ENCODE measurements at places on chromosomes 3 and 15.

DNA sequence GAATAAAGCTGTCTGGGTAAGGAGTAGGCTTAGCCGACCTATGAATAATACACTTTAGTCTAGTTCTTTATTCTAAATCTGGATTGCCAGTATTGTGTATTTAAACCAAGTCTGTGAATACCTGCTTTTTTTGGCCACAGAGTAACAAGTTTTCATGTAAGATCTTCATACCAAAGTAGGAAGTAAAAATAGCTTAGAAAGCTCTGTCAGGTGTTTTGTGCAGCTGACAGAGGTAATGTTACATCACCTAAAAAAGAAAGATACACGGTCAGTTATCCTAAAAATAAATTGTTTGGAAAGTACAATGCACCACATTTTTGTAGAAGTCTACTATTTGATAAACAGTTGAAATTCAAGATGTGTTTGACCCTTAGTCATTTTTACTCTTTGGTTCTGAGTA, 16.5 kb downstream of the CALML4 start:
- DNase-seq: no peak

DNA sequence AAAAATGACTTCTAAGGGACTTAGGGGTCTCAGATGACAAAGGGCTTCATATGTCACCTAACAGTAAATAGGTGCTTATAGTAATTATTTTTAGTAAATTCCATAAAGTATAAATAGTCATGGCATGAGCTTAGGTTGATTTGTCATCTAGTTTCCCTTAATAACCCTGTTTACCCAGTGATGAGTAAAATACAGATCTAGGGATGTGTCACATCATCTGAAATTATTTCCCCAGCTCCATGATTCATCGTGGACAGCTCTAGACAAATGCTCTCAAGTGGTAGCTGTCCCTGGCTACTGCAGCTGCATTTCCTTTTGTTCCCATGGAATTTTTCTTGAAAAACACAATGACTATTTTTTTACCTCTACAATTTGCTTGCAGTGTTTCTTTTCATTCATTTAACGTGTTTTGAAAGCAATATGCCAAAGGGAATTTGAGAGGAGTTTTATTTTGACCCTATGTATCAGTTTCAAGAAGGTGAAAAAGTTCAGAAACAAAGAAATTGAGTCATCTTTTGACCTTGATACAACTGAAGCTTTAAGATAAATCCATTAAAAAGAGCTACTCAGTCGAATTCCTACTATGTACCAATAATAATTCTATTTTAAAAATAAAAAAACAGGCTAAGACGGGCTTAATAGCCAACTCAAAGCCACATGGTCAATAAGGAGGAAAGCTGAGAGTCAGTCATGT, 241.6 kb downstream of the KCNMB2 start:
- no peak for DNase-seq

GRCh38 chr3:154642145-154642544, 212.2 kb upstream of the GPR149 start:
- DNase-seq: no peak

- DNase-seq: no peak
These were observed 13.2 kb downstream of the USP13 start for GRCh38 chr3:179666030-179666429.

- DNase-seq: no peak
These were observed 44.2 kb upstream of the IGDCC4 start for GRCh38 chr15:65466901-65467300.

GRCh38 chr3:62761711-62762110, 113.5 kb downstream of the CADPS start:
- DNase-seq: no peak

DNA sequence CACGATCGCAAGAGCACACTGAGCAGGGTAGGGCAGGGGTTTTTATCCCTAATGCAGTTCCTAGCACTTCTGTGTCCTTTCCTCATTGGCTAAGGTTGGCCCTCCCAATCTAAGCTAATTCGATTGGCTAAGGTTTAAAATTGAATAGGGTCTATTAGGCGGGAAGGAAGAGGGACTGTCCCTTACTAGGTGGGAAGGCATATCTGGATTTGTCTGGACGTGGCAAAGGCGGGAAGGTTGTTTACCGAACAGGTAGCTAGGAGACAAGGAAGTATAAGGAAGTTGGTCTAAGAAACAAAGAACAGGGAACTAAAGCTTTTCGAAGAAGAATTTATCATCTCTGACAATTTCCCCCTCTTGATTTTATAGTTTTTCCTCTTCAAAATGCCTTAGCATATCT, 24.8 kb upstream of the ATG7 start:
- no peak for DNase-seq

GRCh38 chr3:145079436-145079835, 1081.5 kb downstream of the PLOD2 start:
- no peak for DNase-seq

DNA sequence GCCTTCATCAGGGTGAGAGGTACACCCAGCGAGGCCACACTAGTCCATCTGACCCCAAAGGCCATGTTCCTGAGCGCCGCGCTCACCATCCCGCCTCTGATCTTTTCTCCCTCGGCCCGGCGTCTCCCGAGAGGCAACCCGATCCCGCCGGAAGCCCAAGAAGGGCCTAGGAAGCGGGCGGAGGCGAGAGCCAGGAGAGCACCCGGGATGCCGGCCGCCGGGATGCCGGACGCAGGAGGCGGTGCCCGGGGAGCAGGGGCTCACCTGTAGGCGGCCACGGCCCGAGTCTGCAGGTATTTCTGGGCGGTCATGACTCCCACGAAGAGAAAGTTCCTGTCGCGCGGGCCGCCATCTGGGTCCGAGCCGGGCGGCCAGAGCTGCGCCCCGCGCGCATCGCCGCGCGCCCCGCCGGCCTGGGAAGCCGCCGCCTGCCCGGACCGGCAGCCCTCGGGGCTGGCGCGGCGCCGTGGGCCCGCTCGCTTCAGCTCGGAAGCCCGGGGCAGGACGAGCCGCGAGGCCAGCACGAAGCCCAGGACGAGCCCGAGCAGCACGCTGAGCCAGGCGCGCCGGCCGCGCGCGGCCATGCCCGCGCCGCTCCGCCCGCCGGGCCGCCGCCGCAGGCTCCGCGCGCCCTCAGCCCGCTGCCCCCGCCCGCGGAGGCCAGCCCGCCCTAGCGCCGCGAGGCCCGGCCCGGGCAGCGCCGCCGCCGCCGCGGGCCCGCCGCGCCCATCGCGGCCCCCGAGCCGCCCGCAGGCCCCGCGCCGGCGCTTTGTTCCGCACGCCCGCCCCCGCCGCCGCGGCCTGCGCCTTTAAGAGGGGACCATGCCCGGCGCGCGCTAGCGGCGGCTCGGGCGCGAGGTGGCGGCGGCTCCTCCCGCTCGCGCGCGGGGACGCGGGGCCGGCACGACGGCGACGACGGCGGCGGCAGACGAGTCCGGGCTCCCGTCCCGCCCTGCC, 697 bp downstream of the CHSY1 start:
- no peak for DNase-seq

GRCh38 chr3:24006-24405, 172.6 kb upstream of the CHL1 start:
- DNase-seq: no peak

GRCh38 chr3:152688313-152688712, 146.6 kb upstream of the P2RY1 start:
- DNase-seq: no peak

DNA sequence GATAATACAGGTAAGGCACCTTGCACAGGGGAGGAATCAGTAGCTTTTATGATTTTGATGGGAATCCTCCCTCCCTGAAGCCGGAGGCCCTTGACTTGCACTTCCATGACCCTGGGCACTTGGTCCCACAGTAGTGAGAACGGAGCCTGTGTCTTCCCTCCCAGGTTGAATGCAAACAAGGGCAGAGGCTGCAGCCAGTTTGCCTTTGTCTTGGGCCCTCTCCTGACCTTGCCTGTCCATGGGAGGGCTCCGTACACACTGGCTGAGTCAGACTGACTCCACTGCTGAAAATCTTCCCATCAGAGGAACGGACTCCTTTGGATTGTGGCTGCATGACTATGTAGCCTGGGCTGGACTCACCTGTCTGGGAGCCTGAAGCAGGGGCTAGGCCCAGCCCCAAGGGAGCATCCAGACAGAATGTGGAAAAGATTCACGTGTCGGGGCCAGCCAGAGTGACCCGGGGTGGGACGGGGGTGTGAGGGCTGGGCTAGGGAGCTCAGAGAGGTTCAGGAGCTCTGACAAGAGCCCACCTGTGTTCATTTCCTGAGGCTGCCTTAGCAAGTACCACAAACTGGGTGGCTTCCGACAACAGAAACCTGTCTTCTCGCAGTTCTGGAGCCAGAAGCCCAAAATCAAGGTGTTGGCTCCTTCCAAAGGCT, 9.5 kb downstream of the TBC1D21 start:
- no peak for DNase-seq

GRCh38 chr3:150666167-150666566, 37.6 kb downstream of the ERICH6 start:
- DNase-seq: no peak

DNA sequence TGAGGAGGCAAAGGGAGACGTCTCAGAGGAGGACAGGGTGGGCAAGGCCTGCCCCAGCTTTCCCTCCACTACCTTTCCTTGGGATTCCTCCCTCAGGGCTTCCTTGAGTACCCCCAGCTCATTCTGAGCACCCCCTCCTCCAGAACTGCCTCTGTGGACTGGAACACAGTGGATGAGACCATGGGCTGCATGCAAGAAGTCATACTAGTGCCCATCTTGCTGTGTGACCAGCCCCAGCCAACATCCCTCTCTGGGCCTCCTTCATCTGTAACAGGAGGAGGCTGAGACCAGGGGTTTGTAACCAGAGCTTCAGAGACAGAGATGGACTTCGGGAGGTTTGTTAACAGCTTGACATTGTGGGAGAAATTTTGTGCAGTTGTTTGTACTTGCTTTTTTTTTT, 25.6 kb downstream of the FEM1B start:
- no peak for DNase-seq

- peak; percentile 11 for DNase-seq
These were observed 258.9 kb downstream of the FHIT start for GRCh38 chr3:60992395-60992794.

GRCh38 chr3:111321786-111322185, 220.2 kb upstream of the CD96 start:
- no peak for DNase-seq

- no peak for DNase-seq
These were observed 34.5 kb upstream of the MAP3K13 start for GRCh38 chr3:185328324-185329004.

DNA sequence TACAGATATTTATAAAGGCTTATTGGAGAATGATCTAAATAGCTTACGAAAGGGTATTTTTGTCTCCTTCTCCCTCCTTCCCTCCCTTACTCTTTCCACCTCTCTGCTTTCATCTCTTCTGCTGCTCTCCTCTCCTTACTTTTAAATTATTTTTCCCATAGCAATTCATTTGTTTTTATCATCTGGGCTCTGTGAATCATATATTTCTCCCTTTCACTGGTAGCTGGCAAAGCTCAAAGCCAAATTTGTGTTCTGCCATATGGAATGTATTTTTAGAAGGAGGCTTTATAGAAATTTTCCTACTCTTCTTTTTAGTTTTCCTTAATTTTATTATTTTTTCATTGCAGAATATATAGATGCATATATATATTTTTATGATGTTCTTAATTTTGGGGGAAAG, 385.8 kb downstream of the C3orf38 start:
- no peak for DNase-seq

GRCh38 chr3:111801693-111802092, 57.4 kb upstream of the PHLDB2 start:
- no peak for DNase-seq

DNA sequence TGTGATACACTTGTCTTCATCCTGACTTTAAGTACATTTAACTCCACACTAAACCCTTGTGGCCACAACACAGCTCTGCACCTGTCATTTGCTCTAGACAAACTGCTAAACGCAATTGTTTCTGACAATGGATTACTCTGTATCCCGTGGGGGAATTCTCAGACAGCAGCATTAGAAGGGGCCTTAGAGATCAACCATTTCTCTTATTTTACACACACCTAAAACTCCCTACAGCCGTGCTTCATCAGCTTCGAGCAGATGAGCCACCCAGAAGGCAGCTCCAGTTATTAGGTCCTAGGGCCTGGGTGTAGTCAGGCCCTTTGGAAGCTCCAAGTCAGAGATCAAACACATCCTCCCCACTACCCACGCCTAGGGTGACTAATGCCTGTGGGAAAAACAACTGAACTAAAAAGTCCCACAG, 1.3 kb upstream of the IL12A start:
- DNase-seq: no peak

GRCh38 chr15:56640127-56640526, 93.2 kb downstream of the ZNF280D start:
- no peak for DNase-seq

GRCh38 chr3:56915966-56916586, 114.3 kb upstream of the ARHGEF3 start:
- peak; percentile 78 for DNase-seq

GRCh38 chr3:63977893-63978292, 45.4 kb downstream of the PSMD6 start:
- no peak for DNase-seq

DNA sequence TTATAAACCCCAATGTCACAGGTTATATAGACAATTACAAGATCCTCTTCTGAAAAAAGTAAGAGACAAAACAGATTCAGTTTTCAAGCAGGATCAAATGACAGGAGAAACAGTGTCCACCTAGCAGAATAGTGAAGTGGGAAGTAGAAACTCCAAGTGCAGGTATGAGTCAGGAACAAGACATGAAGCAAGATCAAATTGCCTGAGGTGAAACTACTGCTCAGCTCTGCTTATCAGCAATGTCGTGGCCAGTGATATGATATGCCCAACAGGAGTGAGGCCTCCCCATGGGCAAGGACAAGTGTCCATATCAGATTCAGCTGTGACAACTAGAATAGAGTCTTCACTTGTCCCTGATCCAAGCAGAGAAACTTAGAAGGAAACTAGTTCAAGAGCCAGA, 100.0 kb downstream of the ZMAT3 start:
- DNase-seq: no peak

GRCh38 chr3:73508330-73508954, 116.3 kb downstream of the PDZRN3 start:
- DNase-seq: peak; percentile 14

- no peak for DNase-seq
These were observed 99.8 kb downstream of the SLMAP start for GRCh38 chr3:57855943-57856342.

- DNase-seq: peak; percentile 71
These were observed 35.4 kb upstream of the ATG7 start for GRCh38 chr3:11236588-11237461.
